ENCODE measurements at places on chromosomes 7 and 10.

- no peak for DNase-seq
Measured at GRCh38 chr7:72751978-72752377, 76.0 kb downstream of the TYW1B start.

- DNase-seq, result no peak
Measured at GRCh38 chr10:116490028-116490662, 55.6 kb upstream of the PNLIP start.

DNA sequence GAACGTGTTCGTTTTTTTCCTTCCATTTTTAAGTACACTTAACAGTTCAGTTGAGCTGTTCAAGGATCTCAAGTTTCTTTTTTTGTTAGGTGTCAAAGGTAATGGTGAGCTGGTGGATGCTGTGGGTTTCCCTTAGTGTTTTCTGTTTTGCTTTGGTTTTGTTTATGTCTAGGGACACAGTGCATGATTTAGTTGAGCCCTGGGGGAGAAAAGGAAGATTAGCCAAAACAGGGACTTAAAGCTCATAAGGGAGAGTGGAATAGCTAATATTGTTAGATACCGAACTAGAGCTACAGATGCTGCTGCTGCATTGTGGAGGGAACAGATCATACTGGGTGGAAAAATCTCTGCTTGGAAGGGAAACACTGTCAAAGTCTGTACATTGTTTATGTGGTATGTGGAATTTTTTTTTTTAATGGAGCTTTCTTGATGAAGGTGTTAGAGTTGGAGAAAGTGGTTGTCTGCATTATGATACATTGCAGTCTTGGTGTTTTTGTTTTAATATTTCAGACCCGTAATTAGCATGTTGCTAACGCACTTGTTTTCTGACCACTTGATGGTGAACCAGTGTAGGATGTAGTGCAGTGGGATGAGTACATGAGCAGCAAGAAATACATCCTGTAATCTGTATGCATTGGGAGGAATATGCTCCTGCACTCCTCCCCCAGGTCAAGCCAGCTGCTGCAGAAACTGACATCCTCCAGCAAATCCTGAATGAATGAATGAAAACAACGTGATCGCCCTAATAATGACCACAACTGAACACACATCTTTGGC is 2.1 kb downstream of the GLCCI1 start:
- no peak for DNase-seq

- DNase-seq, result no peak
Measured at GRCh38 chr10:83680470-83680891, 458.8 kb upstream of the GHITM start.

- no peak for DNase-seq
Measured at GRCh38 chr10:65350611-65351010, 1575.2 kb upstream of the LRRTM3 start.

GRCh38 chr10:6707352-6707751 is 127.3 kb upstream of the PRKCQ start:
- no peak for DNase-seq

DNA sequence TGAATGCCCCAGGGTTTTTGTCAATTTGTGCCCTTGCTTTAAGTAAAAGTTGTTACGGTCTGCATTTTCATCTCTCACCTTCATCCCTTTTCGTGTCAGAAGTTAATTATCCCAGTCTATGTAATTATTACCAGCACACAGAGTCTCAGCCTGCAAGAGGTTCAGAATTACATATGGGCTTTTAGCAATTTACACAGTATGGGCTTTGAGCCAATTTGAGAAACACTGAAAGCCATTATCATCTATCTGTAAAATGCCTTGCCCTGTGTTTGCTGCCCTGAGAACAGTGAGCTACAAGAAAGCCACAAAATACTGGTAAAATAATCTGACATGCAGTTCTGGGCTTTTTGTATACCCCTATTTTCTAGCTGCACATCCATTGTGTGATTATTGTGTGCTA is 125.6 kb upstream of the STEAP4 start:
- no peak for DNase-seq

GRCh38 chr10:126315494-126316177 is 72.6 kb downstream of the ADAM12 start:
- DNase-seq, result no peak

DNA sequence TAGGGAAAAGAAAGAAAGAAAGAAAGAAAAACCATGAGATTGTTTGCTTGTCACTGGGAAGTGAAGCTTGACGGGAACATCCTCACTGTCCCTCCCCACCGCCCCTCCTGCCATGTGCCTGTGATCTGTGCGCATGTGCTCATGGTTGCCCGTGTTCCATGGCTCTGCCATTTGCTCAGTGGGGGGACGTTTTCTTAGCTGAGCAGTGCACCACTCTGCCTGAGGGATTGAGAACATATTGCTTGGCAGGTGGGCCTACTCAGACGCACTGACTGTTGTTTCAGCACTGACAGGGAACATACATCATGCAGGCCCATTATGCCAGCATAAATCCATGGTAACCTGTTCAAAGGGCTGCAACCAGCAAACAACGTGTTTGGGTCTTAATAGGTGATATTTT is 747.9 kb upstream of the GALNT17 start:
- no peak for DNase-seq

DNA sequence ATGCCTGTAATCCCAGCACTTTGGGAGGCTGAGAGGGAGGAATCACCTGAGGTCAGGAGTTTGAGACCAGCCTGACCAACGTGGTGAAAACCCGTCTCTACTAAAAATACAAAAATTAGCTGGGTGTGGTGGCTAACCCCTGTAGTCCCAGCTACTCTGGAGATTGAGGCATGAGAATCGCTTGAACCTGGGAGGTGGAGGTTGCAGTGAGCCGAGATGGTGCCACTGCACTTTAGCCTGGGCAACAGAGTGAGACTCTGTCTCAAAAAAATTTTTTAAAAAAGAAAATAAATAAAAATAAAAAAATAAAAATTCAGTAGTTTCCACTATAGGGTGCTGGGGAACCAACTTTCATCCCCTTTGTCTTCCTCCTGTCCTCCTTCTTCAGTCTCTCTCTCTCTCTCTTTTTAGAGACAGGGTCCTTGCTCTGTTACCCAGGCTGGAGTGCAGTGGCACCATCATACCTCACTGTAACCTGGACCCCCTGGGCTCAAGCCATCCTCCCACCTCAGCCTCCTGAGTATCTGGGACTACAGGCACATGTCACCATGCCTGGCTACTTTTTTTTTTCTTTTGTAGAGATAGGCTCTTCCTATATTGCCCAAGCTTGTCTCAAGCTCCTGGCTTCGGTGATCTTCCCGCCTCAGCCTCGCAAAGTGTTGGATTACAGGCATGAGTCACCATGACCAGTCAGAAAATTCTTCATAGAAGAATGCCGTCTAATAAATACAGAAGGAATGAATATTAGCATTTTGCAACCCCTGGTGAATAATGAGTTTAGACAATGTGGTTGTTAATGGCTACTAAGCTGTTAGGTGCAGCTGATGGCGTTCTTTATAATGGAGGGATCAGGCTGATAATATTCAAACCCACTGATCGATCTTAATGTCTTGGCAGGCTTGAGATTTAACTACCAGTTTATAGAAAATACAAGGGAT is 20.6 kb downstream of the RBM20 start:
- DNase-seq, result no peak

DNA sequence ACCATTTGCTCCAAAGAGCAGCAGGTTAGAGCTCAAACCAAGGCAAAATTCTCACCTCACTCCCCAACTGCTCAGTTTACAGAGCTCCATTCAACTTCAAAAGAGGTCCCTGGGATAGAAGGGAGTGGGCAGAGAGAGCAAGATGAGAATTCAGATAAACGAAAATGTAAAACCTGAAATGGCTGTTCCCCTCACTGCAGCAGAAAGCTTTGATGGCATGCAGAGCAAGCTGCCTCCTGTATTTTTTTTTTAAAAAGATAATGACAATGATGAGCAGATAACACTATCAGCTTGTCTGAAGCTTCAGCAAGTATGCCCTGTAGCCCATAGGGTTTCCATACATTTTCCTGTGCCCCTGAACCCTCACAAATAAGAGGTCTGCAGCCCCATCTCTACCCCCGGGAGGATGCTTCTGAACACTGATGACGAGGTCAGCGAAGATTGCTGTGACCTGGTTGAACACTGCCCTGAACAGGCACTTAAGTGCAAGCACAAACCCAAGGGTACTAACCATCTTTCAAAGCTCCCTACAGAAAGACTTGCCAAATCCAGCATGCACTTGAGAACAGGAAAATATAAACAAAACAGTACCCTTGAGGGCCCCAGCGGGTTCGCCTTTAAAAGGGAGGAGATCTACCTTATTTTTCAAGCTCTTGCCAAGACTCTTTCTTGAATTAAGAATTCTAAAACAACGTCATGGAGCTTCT is 81.3 kb downstream of the GLI3 start:
- no peak for DNase-seq

GRCh38 chr7:48251766-48252165 is 80.5 kb downstream of the ABCA13 start:
- DNase-seq, result no peak

DNA sequence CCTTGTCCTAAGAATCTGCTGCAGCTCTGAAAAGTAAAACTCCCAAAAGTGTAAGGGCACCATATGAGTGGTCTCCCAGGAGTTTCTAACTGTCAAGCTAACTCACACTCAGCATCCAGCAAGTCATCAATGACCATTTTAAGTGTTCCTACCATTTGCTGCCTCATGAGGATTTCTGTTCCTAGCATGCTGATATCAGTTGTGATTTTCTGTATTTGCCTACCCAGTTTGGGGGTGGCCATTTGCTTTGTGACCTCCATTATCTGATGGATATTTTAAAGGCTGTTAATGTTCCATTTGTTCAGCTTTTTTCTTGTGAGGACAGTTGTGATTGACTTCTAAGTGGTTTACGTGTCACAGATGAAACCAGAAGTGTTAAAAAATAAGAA is 2.9 kb downstream of the FAM24B start:
- DNase-seq, result no peak

DNA sequence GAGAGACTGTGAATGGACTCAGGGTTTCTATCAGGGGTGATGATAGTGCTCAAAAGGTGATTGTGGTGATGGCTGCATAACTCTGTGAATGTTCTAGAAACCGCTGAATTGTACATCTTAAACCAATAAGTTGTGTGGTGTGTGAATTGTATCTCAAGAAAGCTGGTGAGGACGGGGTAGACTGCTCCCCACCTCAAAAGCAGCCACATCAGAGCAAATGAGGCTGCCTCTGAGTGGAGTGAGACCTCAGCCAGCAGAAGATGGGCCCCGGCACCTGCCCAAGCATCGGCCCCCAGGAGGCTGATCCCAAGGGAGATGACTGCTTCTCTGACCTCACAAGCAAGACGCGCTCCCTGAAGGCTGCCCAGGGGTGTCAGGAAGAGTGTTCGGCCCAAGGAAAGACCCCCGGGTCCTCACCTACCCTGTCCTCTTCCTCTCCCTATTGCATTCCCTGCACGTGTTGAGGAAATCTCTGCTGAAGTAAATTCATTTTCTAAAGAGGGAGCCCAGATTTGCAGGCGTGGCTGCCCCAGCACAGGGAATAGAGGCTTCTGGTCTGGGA is 279.3 kb upstream of the SHH start:
- DNase-seq, result no peak

- DNase-seq, result no peak
Measured at GRCh38 chr7:96899108-96899507, 106.2 kb upstream of the DLX6 start.

- no peak for DNase-seq
Measured at GRCh38 chr10:70253878-70254765, 20.9 kb upstream of the PPA1 start.

- no peak for DNase-seq
Measured at GRCh38 chr7:2417981-2418481, 14.6 kb downstream of the CHST12 start.

- no peak for DNase-seq
Measured at GRCh38 chr7:137354396-137354795, 10.9 kb upstream of the PTN start.

- DNase-seq, result no peak
Measured at GRCh38 chr7:139998572-139998971, 64.2 kb downstream of the PARP12 start.

GRCh38 chr7:37322831-37323230 is 125.8 kb downstream of the ELMO1 start:
- DNase-seq, result no peak

GRCh38 chr7:107041097-107041496 is 3.4 kb upstream of the PRKAR2B start:
- no peak for DNase-seq

DNA sequence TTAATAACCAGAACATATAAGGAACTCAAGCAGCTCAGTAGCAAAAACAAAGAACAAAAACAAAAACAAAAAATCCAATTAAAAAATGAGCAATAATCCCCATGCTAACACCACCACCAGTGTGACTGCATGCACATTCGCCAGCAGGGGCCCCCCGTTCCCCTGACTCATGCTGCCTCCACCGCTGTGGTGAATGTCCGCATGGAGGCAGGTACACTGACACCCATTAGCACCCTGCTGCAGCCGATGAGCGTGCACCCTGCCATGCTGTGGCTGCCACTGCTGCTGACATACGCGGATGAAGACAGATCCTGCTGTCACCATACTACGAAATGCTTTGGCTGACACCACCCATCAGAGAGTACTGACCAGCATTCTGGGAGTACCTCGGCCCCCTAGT is 321.6 kb upstream of the LRRTM3 start:
- no peak for DNase-seq

- DNase-seq, result no peak
Measured at GRCh38 chr10:7107285-7107684, 303.5 kb downstream of the SFMBT2 start.

GRCh38 chr10:91708174-91708861 is 75.4 kb upstream of the PPP1R3C start:
- no peak for DNase-seq

DNA sequence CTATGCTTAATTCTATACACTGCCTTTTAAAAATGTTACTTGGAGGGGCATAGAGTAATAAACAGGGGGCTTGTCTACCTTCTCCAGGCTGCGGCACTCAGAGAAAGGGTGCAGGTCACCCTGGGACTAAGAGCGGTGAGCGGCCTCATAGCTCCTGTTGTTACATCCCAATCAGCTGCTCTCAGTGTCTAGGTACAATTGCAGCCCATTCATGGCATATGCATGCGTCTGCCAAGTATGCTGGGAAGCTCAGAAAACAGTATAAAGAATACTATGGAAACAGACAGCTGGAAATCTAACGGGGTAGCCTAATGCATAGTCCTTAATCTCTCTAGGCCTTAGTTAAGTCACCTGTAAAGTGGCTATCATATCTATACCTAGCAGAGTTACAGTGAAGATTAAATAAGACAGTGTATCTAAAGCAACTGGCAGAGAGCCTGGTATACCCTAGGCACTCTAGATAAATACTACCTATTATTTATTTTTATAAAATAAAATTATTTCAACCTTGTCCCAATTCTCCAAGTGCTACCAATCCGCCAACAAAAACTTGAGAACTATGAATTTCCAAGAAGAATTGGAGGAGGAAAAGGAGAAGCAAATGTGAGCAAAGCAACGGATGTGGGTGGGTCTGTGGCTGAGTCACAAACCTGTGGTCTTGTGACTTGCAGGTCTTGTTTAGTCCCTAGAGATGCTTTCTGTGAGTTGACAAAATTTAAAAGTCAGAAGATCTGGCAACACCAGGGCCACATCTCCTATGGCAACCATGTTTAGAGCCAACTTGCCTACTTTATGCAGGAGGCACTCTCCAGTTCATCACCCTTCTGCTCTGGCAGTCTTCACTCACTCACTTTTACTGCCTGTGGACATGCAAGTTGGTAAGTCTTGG is 183.0 kb downstream of the RAPGEF5 start:
- no peak for DNase-seq

- no peak for DNase-seq
Measured at GRCh38 chr10:88372881-88373592, 210.1 kb downstream of the RNLS start.

GRCh38 chr7:128004623-128005022 is 26.6 kb downstream of the LRRC4 start:
- DNase-seq, result no peak
